ENCODE measurements at places on chromosomes 12 and 14.

GRCh38 chr12:121162985-121163384 lies 30.3 kb downstream of the P2RX7 start:
- no peak for DNase-seq

DNA sequence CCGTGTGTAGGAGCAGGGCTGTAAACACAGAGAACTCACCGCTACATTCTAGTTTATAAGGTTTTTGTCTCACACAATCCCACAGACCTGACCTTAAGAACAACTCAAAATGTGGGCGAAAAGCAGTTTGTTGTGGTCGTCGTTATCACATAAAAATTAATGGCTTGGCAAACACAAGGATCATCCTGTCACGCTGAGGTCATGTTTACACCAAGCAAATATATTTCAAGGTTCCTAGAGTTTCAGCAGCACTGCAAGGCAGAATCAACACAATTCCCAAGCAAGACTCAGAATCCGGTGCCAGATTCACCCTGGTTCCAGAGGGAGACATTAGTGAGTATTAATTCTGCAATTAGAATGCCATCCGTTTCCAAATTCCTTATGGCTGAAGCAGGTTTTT lies 30.1 kb upstream of the MAP1LC3B2 start:
- DNase-seq, result no peak

GRCh38 chr12:118307069-118307954 lies 65.4 kb downstream of the TAOK3 start:
- DNase-seq, result no peak

- no peak for DNase-seq
Observed at GRCh38 chr12:180445-180844, 33.5 kb downstream of the SLC6A12 start.

DNA sequence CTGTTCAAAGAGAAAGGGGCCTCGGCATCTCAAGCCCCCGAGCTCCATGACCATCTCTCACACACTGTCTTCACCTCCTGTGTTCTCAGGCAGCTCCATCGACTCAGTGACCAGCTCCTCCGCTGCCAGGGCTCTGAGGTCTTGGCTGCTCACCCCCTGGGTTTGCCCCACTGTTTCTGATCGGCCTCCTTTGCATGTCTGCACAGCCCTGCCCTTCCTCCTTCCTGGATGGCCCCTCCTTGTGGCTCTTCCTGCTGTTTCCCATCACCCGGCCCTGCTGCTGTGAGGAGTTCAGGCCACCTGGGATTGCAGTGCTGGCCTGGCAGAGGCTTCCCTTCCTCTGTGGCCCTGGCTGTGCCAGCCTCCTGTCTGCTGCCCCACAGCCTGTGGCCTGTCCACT lies 38.1 kb upstream of the PIWIL1 start:
- DNase-seq, result no peak

- DNase-seq, result no peak
Observed at GRCh38 chr12:10366875-10367274, 23.0 kb downstream of the KLRK1 start.

- no peak for DNase-seq
Observed at GRCh38 chr12:6935371-6936193, 7.8 kb downstream of the ATN1 start.

DNA sequence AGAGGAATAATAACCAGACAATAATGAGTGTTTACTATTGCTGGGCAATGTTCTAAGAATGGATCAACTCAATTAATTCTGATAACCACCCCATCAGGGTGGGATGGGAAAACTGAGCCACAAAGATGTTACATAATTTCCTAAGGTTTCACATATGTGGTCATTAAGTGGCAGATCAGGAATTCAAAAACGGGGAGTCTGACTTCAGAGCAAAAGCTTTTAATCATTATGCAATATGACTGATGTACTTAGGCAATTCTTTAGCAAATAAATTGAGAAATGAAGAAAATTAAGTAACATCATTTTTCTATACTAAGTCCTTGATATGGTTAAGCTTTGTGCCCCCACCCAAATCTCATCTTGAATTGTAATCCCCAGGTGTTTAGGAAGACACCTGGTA lies 53.4 kb downstream of the PLCZ1 start:
- no peak for DNase-seq

GRCh38 chr14:22448035-22448904 lies 140.8 kb downstream of the DAD1 start:
- DNase-seq, result no peak

DNA sequence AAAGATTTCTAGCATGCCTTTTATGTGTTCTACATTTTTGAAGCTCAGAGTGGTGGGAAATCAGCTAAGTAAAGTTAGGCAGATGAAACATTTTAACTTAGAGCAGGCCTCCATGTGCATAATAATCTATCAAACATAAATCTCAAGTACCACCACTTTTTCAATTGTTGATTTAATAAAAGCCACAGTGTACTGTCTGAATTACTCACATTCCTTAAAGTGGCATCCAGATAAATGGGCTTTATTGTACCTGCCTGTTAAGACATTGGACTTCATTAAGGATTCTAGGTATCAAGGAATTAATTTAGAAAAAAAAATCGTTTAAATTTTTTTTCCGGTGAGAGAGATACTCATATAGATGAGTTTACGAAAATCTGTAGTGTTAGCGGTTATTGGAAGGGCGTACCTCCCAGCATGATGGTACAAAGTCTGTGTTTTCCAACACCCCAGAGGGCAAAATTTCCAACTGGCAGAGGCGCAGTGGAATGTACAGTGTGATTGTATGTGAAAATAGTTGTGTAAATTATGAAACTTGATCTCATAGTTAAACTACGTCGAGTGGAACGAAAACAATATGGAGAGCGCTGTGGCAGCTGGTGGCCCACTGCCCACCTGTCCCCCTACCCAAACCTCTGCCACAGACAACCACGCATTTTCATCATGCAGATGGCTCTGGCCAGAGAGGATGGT lies 25.0 kb downstream of the ELK3 start:
- DNase-seq, result no peak

- no peak for DNase-seq
Observed at GRCh38 chr14:53788566-53788965, 168.1 kb downstream of the BMP4 start.

DNA sequence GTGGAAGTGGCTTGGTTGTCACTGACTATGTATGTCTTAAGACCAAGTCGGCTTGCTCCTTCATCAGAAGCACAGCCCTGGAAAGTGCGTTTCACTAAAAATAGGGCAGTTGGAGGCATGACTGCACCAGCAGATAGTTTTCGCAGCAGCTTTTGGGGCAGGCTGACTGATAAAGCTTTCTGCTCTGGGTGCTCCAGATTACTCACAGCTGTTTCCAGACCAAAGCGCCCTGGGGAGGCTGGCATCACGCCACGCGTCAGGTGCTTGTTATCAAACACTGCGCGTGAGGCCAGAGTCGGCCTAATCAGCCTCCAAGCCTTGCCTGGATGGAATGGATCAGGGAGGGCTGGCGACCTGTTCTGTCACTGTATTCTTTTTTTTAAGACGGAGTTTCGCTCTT lies 13.3 kb upstream of the LRRC10 start:
- no peak for DNase-seq

- DNase-seq, result no peak
Observed at GRCh38 chr12:65081496-65081895, 39.6 kb downstream of the WIF1 start.

GRCh38 chr12:40634517-40635131 lies 57.6 kb upstream of the CNTN1 start:
- no peak for DNase-seq

DNA sequence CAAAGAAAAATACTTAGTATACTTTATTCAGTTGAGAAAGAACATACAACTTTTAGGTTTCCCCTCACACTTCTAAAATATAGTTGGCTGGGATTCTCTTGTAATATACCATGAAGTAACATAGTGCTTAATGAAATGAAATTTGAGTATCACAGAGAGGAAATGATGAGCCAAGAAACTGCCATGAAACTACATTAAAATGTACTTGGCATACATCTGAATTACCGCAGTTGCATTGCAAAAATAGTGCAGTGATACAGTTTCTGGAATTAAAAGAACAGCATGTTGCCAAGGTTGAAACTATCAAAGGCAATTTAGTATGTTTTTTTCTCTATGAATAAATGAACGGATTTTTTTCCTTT lies 389.2 kb downstream of the TMEM117 start:
- no peak for DNase-seq

DNA sequence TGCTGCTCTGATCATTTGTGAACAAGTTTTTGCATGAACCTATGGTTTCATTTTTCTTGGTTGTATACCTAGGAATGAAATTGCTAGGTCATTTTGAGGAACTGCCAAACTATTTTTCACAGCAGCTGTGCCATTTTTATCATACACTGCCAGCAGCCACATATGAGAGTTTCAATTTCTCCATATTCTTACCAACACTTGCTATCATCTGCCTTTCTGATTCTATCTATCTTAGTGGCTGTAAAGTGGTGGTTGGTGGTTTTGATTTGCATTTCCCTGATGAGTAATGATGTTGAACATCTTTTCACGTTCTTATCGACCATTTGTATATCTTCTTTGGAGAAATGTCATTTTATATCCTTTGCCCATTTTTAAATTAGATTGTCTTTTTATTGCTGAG lies 146.1 kb downstream of the C12orf75 start:
- no peak for DNase-seq

DNA sequence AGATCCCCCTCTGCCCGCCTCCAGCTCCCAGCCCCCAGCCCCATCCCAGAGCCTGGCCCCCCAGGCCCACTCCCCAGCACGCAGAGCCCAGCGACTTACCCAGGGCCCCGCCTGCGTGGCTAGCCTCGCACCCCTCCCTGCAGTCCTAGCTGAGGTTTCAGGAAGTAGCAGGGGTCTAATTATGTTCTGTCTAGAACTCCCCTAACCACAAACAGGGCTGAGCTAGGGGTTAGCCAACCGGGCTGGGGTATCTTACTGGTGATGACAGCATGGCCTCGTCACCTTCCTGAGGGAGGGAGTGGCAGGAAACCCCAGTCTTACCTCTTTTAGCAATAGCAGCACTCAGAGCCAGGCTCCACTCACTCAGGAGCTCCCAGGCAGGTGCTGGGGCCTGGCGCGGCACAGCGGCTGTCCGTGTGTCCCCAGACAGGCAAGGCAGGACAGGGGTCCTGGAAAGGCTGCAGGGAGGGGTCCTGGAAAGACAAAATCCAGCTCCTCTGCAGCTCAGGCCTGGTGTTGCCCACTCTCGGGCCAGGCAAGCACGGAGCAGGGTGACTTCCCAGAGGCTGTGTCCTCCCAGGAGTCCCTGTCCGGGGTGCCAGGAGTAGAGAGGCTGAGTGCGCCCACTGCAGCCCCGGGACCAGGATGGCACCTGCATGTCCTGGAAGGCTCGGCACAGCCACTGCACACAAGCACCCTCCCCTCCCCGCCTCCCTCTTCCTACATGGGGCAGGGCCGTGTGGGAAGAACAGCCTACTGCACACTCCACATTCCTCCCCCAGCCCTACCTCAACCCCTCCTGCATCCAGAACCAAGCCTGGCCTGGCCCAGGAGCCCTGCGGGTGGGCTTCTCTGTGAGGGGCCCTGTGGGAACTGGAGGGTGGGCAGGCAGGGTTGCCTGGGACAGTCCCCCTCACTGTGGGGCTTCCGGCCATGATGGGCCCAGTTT lies at the start of gene GPR132:
GPR132 (minus strand) TSS at position 151 of the 949 bp plus-strand sequence. CDS start 10,010 bp downstream, outside the sequence.
- DNase-seq, result peak; percentile 28

Measured in amygdala (tissue), 56 donors.